ENCODE measurements at places on chromosomes 2 and 18.

DNA sequence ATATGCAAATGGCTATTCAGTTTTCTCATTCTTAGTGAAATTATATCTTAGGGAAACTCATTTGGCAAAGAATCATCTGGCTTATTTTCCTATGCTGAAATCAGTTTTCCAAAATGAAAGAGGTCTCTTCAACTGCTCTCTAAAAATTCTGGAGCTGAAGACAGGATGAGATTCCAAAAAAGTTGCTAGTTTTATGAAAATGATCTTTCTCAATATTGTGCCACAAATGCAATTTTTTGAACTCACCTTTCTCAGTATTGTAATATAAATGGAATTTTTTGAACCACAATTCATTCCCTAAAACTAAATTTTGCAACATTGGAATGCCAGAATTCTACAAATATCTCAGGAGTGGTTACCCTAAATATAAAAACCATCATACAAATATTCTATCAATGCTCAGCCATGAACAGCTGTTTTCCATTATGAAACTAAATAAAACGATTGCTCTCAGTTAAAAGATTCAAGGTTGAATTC lies 147.7 kb upstream of the PKDCC start:
- DNase-seq, result no peak

- DNase-seq, result no peak
Observed at GRCh38 chr2:45047301-45047700, 38.0 kb upstream of the SIX2 start.

DNA sequence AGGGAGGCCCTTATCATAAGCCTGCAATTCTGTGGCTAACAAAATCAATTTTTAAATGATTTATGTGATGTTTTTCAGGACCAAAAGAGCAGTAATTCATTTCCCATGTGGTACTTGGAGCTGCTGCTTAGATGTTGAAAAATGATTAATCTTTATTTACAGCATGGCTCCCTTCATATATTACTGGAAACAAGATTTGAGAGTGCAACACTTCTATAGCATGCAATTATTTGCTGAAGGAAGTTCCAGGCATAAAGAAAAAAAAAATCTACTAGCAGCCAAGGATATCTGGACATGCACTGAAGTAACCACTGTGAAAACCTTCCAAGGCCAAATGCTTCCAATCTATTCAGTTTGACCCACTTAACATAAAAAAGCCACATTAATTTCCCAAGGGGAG lies 186.3 kb downstream of the SLC8A1 start:
- no peak for DNase-seq

GRCh38 chr2:196182439-196183171 lies 11.2 kb upstream of the STK17B start:
- DNase-seq, result no peak

DNA sequence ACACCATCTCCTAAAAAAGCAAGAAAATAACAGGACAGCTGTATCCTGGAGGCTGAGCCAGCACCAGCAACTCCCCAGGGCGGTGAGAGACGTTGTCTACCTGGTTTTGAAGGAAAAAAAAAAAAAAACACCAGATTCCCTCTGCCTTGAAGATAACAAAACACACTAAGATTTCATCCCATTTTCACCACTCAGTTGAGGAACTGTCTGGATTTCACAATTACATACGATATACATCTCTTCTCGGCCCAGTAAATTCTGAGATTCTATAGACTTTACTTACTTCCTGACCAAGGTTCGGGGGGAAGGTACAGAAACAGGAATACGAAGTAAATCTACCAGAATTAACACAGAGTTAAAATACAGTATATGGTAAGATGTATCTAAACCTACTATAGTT lies 8.5 kb downstream of the ZNF516 start:
- no peak for DNase-seq

- no peak for DNase-seq
Observed at GRCh38 chr2:233462202-233462785, 104.3 kb downstream of the USP40 start.

GRCh38 chr2:179252423-179252822 lies 12.2 kb downstream of the SESTD1 start:
- DNase-seq, result no peak

- DNase-seq, result no peak
Observed at GRCh38 chr2:41062336-41062735, 610.4 kb upstream of the SLC8A1 start.

DNA sequence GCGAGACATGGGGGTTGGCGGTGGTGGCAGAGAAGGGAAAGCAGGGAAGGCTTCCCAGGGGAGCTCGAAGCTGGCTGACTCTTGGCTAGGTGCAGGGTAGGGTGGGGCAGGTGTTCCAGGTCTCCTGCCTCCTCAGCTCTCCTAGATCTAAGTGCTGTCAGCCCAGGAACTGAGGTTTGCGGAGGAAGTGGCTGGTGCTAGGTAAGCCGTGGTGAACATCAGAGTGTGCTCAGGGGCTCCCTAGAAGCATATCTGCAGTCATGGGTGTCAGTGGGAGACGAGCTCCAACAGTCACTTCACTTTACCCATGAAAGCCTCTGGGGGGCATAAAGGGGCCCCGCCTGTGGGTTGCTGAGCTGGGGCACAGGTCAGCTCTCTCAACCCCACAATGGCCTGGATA lies 34.1 kb downstream of the ARHGEF4 start:
- DNase-seq, result no peak

- DNase-seq, result no peak
Observed at GRCh38 chr2:117775703-117776219, 38.7 kb upstream of the DDX18 start.

DNA sequence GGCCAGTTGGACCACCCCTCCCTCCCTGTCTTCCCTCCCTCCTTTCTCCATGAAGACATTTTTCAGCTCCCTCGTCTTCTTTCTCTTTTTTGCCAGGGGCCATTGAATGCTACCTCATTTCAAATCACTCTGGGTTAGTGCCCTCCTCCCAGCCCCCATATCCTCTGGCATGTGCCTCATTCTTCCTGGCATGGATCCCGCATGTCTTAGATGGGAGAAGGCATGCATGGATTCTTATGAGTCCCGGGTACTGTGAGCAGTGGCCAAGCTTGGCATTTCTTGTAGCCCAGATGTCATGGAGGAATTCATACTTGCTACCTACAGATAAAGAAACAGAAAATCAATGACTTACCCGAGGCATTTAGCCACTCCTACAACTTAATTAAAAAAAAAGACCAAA lies 9.0 kb upstream of the HAAO start:
- no peak for DNase-seq

DNA sequence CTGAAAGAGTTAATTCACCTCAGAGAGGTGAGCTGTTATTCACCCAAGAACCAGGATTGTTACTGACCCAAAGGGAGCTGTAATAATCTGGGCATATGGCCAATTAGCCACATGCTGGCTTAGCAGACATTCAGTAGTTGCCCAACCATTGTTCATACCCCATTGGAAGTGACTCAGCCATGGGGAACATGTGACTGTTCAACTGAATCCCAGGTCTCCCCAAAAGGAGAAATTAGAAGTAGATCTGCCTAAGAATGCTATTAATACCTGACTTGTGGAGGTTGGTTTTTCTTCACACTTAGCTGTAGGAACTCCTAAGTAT lies 272.6 kb upstream of the UBE2E3 start:
- DNase-seq, result peak; percentile 91

DNA sequence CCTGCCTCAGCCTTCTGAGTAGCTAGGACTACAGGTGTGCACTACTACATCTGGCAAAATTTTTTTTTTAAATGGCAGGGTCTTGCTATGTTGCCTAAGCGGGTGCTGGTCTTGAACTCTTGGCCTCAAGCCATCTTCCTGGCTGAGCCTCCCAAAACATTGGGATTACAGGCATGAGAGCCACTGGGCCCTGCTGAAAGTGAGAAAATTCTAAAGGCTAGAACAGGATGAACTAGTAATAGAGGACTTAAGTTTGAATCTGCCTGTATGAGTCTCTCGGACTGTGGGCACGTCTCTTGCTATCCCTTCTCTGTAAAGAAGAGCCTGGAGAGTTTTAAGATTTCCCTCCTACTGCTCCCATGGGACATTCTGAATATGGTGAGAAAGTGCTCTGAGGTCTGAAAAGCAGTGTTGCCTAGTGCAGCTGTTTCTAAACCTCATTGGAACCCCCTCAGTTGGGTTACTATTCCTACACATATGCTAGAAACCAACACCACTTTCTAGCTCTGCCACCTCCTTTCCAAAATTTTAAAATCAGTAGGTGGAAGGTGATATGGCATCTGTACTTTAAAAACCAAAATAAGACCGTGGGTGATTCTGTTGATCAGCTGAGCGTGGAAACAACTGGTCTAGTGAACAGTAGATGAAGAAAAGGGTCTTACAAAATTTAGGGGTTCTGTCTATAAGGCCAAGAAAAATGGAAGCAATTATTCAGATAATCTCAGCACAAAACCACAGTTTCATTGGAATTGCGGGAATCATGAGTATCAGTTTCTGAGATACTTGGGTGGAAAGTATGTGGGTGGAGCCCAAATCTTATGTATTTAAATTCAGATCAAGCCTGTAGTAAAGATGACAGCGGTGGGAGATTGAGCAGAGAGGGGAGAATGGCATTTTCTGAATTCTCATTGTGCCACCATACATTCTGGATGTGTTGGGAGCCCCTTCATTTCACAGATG lies 259.8 kb upstream of the CXCR4 start:
- no peak for DNase-seq

GRCh38 chr2:107511970-107512789 lies 314.5 kb upstream of the RGPD4 start:
- DNase-seq, result peak; percentile 95

- no peak for DNase-seq
Observed at GRCh38 chr18:68263481-68263880, 451.4 kb downstream of the TMX3 start.

GRCh38 chr2:56102866-56103265 lies 80.9 kb upstream of the CCDC85A start:
- no peak for DNase-seq

GRCh38 chr2:54549917-54550518 lies 93.9 kb downstream of the SPTBN1 start:
- no peak for DNase-seq

GRCh38 chr18:50849419-50849821 lies 29.5 kb upstream of the ME2 start:
- no peak for DNase-seq

DNA sequence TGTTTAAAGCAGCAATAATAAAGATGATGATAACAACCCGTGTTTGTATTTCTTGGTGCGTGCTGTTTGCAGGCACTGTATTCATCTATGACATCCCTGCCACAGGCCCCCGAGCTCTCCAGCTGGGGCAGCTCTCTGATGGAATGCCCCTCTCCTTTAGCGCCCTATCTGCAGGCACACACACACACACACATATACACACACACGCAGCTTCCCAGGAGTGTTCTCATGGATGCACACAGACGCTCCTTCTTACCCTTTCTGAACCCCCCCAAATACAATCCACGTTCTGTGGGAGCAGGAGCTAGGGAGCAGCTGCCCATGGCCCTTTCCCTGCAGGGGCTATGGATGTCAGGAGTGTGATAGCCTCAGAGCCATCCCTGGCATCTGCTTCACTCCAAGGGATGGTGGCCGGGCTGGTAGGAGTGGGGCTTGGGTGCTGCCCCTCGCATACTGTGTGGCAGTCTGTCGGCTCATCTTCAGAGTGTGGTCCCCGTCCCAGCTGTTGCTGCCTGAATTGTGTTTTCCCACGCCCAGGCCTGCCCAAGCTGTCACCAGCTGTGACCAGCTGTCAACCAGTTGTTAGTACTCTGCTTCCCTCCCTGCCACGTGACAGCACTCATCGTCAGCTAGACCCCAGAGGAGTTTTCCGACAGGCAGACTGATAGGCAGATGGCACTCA lies 50.8 kb upstream of the MYCN start:
- no peak for DNase-seq

DNA sequence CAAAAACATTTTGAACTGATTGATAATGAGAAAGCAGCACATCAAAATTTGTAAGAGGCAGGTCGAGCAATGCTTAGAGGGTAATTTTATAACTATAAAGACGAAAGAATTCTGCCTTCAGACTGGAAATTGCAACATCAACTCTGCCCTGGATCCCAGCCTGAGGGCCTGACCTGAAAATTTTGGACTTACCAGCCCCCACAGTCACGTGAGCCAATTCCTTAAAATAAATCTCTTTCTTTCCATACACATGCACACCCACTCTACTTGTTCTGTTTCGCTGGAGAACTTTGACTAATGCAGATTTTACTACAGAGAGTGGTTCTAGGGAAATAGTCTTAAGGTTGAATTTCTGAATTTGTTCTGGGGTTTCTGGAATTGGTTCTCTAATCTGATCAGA lies 14.6 kb upstream of the ACOXL start:
- DNase-seq, result no peak

All from DMS79 (cell line).